Activated T-helper 1 cell treated with anti-CD3 and anti-CD28 coated beads, Interleukin-2, amount 50 U/mL, for 16 hours (primary cell): ENCODE measurements at places on chromosomes 5 and 9.

DNA sequence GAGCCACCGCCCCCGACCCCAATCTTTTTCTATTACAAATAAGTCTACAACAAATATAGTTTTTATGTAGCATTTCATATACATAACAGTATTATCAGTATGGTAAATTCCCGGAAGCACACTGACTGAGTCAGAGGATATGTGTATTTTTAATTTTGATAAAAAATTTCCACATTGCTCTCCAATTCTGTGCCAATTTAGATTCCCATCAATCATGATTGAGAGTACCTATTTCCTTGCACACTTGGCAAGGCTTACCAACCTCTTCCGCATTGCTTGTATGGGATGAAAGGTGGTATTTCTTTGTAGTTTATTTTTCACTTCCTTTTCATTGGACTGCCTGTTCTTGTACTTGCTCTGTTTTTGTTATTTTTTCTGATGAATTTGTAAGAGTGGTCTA, 204.6 kb downstream of the RFX3 start:
- DNase-seq = no peak

DNA sequence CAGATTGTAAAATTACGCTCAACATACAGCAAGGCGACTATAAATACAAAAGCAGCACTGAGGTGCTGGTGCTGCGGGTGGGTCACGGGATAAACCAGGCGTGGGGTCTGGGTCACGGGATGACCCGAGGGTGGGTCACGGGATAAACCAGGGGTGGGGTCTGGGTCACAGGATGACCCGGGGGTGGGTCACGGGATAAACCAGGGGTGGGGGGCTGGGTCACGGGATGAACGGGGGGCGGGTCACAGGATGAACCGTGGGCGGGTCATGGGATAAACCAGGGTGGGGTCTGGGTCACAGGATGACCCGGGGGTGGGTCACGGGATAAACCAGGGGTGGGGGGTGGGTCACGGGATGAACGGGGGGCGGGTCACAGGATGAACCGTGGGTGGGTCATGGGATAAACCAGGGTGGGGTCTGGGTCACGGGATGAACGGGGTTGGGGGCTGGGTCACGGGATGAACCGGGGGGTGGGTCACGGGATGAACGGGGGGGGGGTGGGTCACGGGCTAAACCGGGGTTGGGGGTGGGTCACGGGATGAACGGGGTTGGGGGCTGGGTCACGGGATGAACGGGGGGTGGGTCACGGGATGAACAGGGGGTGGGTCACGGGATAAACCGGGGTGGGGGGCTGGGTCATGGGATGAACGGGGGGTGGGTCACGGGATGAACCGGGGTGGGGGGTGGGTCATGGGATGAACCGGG, 30.2 kb upstream of the SLC9A3 start:
- DNase-seq = no peak

DNA sequence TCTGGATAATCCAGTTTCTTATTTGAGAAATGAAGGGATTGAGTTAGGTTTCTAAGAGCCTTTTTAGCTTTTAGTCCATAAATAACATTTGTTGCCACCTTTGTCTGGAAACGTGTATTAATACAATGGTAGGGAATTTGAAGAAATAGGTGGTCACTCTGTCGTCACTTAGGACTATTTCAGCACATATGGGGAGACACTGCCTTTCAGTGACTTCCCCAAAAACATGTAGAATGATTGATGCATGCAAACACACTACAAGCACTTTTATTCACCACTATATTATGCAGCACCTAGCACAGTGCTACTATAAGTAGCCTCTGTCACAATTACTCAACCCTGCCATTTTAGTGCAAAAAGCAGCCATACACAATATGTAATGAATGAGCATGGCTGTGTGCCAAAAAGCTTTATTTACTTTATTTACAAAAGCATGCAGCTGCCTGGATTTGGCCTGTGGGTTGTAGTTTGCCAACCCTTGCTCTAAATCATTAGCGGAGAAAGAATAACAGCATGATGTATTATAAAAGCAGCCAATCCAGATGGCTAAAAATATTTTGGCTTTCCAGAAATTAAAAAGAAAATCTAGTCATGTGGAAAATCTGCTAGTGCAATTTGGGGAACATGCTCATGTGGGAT, 154.2 kb upstream of the HMHB1 start:
- no peak for DNase-seq

DNA sequence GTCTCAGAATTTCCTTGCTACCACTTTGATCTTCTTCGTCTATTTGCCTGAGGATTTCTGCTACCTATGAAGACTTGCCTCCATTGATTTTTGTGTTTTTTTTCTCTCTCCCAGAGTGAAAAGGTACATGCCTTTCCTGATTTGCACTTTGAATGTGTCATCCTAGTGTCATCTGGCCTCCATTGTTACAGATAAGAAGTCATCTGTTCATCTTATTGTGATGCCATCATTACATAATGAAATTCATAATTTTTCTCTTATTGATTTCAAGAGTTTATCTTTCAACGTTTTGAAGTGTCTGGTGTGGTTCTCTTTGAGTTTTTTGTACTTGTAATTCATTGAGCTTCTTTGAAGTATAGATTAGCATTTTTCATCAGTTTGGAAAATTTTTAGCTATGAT, 144.8 kb downstream of the SH3GL2 start:
- no peak for DNase-seq

GRCh38 chr9:34759432-34760134, 49.6 kb upstream of the CCL21 start:
- DNase-seq = no peak

DNA sequence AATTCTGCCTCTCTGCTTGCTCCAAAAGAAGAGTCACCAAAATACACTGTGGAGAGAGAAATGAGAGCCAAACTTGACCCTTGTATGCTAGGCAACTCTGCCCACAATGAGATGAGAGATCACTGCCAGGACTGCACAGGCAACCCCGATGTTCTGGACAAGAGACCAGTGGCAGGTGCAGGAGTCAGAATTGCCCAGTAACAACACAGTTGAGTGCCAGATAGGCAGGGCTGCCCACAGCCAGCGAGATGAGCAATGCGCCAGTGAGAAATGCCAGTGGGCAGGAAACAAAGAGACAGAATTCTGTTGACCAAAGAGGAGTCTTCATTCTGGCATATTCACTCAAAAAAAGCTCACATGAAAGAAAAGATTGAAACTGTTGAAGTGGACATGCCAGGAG, 570.7 kb downstream of the CAAP1 start:
- no peak for DNase-seq

- no peak for DNase-seq
Measured at GRCh38 chr9:11933926-11934325, 759.3 kb upstream of the TYRP1 start.

GRCh38 chr5:23028445-23029021, 175.4 kb upstream of the CDH12 start:
- no peak for DNase-seq

- DNase-seq = no peak
Measured at GRCh38 chr5:180540050-180540694, 46.0 kb downstream of the CNOT6 start.

DNA sequence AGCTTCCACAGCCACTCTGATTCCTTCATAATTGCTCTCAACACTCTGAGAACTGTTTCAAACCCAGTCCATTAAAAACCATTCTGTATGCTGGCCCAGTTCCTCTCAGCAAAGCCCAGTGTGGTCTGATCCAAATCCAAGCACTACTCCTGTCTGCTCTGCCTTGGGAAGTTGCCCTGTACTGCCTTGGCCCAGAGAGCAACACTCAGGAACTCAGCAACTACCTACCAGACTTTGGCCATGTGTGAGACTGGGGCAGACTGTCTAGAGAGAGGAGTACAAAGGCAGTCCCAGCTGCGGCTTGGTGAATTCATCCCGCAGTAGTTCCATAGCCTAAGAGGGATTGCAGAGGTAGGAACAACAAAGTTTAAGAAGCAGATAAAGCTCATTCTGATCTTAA, 214.4 kb downstream of the MCTP1 start:
- DNase-seq = no peak

- no peak for DNase-seq
Measured at GRCh38 chr5:1877103-1878049, 5.3 kb downstream of the IRX4 start.

GRCh38 chr9:4180907-4181605, 118.8 kb downstream of the GLIS3 start:
- DNase-seq = no peak

DNA sequence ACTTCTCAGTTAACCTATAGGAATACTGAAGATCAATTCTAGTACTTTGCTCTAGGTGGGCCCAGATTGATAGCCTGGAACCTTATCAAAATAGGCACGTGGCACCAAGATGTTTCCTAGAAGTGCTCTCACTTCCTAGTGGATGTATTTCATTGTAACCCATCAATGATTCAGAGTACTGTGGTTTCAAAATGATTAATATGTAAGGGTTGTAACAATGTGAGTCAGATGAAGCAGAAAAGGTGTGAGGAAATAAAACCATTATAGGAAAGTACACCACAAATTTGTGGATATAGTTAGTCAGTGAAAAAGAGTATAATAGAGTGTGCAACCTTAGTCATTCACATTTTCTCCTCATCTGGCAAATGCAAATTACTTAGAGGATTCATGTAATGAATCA, 177.3 kb upstream of the FST start:
- DNase-seq = no peak

- DNase-seq = no peak
Measured at GRCh38 chr5:124195411-124195810, 551.0 kb downstream of the ZNF608 start.

GRCh38 chr5:150473673-150474358, 24.3 kb upstream of the RPS14 start:
- DNase-seq = no peak

- no peak for DNase-seq
Measured at GRCh38 chr5:173743641-173744343, 127.3 kb upstream of the BOD1 start.

DNA sequence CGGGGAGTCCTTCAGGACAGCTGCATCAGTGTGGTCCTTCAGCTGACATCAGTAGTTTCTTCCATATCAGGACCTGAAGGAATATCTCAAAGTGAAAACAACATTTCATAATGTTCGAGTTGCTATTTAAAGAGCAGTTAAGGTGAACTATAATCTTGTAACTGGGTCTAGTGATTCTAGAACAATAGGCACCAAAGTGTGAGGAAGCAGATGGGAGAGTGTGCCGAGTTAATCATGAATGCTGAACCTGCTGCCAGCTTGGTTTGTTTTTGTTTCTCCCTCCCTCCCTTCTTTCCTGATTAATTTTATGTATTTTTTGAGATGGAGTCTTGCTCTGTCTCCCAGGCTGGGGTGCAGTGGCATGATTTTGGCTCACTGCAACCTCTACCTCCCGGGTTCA, 3.6 kb upstream of the PTGR1 start:
- no peak for DNase-seq

DNA sequence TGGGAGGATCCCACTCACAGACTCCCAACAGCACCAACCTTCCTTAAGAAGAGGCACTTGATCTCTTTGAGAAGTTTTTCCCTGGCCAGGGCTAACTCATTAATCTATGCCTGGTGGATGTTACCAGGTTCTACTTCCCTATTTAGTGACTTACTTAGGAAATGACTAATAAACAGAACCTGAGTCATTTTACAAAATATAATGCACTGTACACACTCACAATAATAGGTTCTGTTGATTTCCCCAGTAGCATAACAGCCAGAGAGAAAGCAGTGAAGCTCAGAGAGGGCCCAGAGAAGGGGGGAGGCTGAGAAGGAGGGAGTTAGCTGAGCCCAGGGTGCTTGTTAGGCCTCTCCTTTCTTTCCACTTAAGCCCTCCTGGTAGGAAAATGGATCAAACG, 27.1 kb downstream of the FRMD3 start:
- DNase-seq = no peak

DNA sequence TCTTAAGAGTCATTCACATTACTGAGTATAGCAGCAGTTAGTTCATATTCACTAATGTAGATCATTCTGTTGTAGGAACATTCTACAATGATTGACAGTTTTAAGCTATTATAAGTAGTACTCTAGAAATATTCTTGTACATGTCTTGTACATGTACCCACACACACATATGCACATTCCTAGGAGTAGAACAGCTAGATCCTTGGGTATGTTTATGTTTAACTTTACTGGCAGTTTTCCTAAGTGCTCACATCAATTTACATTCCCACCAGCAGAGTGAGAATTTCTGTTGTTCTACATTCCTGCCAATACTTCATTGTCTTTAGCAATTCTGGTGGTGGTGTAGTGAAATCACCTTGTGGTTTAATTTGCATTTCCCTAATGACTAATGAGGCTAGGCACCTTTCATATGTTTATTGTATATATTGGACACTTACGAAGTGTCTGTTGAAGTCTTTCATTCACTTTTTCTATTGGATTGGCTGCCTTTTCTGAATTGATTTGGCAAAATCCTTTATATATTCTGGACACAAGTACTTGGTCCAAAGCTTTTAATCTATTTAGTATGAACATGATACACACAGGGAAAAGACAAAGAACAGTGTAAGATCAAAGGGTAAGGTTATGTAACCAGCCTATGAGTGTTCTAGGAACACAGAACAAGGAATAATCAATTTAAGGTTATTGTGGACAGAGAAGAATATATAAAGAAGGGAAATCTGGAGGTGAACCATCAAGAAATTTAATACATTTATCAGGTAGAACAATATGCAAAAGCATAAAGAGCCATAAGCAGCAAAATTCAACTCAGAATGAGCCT, 95.6 kb downstream of the MLLT3 start:
- DNase-seq = no peak

GRCh38 chr9:124783830-124784229, 6.9 kb downstream of the OLFML2A start:
- no peak for DNase-seq

DNA sequence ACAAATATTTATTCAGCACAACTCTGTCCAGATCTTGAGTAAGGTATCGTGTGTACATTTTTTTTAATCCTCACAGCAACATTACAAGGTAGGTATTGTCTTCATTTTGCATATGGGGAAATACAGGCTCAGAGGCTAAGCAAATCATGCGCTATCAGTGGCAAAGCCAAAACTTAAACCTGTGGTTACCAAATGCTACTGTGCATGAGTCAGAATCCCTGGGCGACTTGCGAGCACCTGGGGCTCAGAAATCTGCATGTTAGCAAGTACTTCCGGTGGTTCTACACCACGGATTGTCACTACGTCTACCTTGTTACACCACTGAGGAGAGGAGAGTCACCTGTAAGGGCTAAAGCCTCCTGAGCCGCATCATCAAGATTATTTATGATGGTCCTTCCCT, 21.3 kb downstream of the C5orf58 start:
- DNase-seq = peak; percentile 54

DNA sequence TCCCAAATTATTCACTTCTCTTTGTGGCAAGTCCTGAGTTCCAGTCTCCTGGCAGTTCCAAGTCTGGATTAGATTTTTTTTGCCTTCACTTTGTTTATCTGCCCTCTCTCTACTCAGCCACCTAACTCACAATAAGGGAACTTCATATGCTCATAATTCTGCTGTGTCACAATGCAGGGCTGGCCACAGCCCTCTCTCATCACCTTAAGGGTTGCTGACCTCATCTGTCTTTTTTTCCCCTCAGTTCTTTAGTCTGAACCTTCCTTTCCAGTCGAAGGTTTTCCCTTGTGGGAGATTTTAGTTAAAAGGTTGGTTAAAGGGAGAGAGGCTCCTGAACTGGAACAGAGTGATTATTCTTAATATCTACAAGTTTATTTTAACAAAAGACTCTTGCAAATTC, 4.1 kb downstream of the BAG1 start:
- DNase-seq = no peak

GRCh38 chr5:43635374-43635773, 32.4 kb downstream of the NNT start:
- DNase-seq = no peak

- no peak for DNase-seq
Measured at GRCh38 chr9:70263421-70263820, 4.6 kb downstream of the SMC5 start.
